EL (cell line): ENCODE measurements at places on chromosomes 1 and 21.

GRCh38 chr1:45848714-45849113 is 45.3 kb downstream of the MAST2 start:
- DNase-seq = no peak

- peak; percentile 87 for DNase-seq
Observed at GRCh38 chr1:12549460-12550349, 68.3 kb downstream of the DHRS3 start.

GRCh38 chr1:202304375-202304774 is 37.4 kb downstream of the UBE2T start:
- DNase-seq = no peak

GRCh38 chr21:44054710-44055109 is 42.6 kb downstream of the TRAPPC10 start:
- peak; percentile 13 for DNase-seq

- DNase-seq = no peak
Observed at GRCh38 chr1:151368393-151369301, 3.9 kb downstream of the SELENBP1 start.

GRCh38 chr1:11434501-11434900 is 44.5 kb upstream of the DISP3 start:
- no peak for DNase-seq

DNA sequence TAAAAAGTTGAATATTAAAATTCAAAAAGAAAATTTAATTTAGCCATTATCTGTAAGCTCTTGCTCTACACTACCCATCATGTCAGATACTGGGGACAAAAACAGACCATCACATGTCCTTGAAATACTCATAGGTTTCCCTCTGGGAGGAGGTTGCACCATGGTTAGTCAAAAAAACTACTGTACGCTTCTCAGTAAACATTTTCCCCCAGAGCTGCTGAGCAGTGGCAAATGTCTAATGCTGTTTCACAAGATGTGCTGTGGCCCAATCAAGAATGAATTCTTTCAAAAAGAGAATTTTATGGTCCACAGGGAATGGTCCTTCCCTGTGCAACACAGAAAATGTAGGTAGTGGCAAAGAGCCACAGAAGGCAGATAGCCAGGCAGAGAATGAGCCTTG is 6.1 kb downstream of the SLC25A24 start:
- no peak for DNase-seq

DNA sequence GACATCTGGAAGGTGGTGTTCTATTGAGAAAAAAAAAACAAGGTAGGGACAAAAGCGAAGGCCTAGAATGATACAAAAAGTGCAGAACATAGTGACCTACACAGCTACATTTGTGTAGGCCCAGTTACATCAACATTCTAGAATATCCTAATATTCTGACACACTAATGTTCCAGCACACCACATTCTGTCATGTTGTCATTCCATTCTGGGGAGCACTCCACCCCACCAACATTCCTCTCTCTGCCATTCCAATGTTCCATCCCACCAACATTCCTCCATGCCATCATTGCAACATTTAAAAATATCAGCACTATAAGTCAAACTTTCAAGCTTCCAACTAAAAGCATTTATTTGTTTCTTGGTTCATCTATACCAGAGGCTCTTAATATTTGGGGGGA is 28.5 kb downstream of the COA7 start:
- DNase-seq = peak; percentile 77

- DNase-seq = no peak
Observed at GRCh38 chr1:155933591-155934096, 569 bp downstream of the KHDC4 start.

DNA sequence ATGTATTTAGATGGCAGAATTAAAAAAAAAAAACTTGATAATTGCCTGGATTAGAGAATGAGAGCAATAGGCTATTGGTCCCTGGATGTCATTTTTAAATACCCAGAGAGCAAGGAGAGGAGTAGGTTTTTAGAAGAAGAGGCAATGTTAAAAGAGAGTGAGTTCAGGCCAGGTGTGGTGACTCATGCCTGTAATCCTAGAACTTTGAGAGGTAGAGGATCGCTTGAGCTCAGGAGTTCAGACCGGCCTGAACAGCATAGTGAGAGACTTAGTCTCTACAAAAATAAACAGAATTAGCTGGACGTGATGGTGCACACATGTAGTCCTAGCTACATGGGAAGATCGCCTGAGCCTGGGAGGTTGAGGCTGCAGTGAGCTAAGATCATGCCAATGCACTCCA is 15.9 kb upstream of the MUTYH start:
- DNase-seq = no peak

GRCh38 chr1:64215576-64215975 is 12.2 kb downstream of the UBE2U start:
- DNase-seq = no peak

GRCh38 chr1:93784538-93784937 is 94.5 kb downstream of the DNTTIP2 start:
- no peak for DNase-seq

GRCh38 chr1:102776071-102776470 is 332.3 kb downstream of the COL11A1 start:
- no peak for DNase-seq

GRCh38 chr1:77120950-77121349 is 98.3 kb downstream of the PIGK start:
- no peak for DNase-seq

GRCh38 chr1:48061162-48062136 is 64.3 kb upstream of the TRABD2B start:
- DNase-seq = peak; percentile 31

GRCh38 chr1:19688041-19688842 is 23.6 kb downstream of the HTR6 start:
- no peak for DNase-seq

DNA sequence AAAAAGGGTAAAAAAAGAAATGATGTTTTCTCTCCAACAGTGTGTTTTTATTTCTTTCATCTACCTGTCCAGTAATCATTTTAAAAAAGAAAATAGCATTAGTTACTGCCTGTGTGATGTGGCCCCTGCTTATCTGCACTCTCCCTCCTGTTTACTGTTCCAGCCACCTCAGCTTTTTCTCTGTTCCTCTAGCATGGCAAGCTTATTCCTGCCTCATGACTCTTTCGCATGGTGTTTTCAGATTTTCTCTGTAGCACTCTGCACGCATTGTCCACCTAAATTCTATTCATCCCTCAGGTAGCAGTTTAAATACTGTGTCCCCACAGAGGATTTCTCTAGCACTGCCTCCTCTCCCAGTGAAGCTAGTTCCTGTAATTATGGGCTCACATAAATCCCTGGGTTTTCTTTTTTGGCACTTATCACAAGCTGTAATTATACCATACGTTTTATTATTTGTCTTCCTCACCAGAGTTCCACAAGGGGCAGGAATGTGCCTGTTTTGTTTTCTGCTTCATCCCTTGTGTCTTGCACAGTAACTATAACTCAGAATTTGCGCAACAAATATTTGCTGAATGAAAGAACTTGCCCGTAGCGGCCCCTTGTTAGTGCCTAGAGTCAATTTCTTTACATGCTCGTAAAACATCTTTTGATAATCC is 51.4 kb upstream of the LRIG2 start:
- peak; percentile 13 for DNase-seq

- DNase-seq = no peak
Observed at GRCh38 chr1:178581351-178582303, 68.7 kb downstream of the TEX35 start.

- no peak for DNase-seq
Observed at GRCh38 chr1:170146720-170147263, 1.0 kb downstream of the NTMT2 start.

- no peak for DNase-seq
Observed at GRCh38 chr1:44832056-44832705, 10.9 kb downstream of the PTCH2 start.

GRCh38 chr1:36781098-36781497 is 253.2 kb downstream of the GRIK3 start:
- DNase-seq = no peak

GRCh38 chr1:24636661-24637357 is 6.3 kb upstream of the SRRM1 start:
- no peak for DNase-seq

DNA sequence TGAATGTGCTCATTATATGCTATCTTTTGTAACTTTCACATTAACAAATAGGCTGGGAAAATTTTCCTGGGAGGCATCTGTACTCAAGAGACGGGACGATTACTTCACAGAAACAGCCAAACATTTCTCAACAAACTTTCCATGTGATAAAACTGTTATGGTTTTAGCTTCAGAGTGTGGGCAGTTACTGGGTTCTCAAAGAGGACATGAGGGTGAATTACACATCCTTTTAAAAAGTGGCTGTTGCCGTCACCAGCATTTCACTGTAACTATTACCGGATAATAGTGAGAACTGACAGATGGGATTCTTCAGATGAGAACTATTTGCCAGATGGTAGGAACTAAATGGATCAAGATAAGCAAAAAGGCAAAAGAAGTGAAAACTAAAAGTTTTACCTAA is 109.1 kb downstream of the APP start:
- DNase-seq = no peak

DNA sequence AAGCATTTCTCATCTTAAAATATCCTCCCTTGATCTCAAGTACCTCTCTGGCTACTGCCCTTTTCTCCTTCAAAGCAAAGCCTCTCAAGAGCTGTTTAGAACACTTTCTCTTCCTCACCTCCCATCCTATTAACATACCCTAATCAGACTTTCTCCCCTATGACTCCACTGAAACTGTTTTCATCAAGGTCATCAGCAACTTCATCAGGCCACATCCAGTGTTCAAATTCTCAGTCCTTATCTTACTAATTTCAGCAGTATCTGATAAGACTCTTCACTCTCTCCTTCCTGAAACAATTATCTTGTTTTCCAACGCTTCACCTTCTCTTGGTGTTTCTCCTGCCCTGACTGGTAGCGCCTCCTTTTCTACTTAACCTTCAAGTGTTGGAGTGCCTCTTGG is 1.5 kb upstream of the RAP1A start:
- DNase-seq = no peak

DNA sequence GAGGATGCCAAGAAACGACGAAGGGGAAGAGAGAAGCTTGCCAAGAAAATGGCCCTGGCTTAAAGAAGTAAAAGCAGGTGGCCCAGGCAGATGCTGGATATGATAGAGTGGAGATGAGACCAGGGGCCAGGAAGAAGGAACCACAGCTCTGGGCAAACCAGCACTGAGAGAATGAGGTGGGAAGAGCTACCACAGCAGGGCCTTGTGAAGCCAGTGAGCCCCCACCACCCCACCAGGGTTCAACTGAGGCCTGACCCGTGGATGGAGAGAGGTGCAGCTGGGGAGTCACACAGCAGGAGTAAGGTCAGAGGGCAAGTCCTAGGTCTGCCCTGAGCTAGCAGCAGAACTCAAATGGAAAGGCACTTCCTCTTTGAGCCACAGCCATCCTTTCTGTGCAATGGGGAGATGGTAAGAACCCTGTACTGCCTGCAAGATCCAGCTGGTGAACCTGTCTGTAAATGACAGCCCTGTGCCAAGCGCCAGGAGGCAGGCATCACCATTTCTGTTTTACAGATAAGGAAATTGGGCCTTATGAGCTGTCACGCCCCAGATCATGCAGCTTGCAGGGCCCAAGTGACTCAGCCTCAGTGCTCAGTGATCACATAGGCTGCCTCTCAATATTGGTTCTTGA is 8.5 kb downstream of the SH3BGRL3 start:
- DNase-seq = no peak

GRCh38 chr1:234980645-234981396 is 147.8 kb downstream of the TOMM20 start:
- peak; percentile 94 for DNase-seq

GRCh38 chr1:190949939-190950338 is 472.3 kb upstream of the BRINP3 start:
- no peak for DNase-seq

DNA sequence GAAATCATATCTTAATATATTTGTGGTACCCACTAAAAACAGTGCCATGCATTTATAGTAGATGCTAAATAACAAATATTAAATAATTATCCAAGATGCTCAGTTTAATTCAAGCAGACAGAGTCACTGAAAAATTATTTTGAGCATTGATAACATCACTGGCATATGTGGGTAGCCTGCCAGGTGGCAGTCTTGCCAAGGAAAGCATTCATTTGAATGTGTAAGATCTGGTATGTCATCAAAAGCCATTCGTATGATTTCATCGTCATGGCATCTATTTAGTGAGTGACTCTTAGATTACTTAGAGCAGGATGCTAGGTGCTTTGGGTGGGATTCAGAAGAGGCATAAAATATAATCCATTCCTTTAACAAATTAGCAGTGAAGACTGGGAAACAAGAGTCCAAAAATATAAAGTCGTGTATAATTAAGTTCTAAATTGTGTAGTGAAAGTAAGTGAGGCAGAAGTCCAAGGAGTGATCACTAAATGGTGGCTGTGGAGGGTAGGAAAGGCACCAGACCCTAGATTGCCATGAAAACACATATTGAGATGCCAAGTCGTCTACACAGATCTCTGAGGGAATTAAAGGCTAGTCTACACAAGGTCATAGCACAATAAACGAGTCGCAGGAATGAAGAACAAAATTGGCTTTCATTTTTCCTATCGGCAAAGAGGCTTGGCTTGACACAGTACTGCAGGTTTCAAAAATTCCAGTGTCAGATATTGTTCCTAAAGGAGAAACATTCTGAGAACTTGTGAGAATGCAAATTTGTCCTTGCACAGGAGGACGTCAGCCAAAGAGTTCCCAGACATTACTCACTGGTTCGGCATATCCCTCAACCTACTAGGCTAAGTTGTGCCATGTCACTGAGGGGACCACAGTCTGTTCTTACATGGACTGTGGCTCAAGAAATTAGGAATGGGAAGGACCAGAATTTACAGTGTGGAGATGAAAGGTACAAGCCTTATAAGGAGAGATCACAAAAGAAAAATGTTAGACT is 130.8 kb downstream of the LYPLAL1 start:
- DNase-seq = peak; percentile 94

DNA sequence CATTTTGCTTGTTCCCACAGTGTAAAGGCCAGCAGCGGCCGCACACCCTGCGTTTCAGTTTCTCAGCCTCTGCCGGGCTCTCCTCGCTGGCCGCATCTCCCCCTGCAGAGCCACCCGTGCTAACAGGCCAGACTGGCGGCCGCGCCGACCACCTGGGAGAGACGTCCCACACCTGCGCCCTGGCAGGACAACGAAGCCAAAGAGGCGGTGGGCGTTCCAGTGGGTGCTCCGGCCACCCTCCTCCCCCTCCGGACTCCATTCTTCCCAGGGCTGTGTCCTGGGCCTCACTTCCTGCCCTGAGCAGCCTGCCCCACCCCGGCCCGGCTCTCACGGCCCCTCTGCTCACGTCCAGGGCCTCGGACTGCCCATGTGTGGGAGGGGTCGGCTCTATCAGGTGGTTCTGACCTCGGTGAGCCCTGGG is 31.9 kb upstream of the SLC19A1 start:
- no peak for DNase-seq

DNA sequence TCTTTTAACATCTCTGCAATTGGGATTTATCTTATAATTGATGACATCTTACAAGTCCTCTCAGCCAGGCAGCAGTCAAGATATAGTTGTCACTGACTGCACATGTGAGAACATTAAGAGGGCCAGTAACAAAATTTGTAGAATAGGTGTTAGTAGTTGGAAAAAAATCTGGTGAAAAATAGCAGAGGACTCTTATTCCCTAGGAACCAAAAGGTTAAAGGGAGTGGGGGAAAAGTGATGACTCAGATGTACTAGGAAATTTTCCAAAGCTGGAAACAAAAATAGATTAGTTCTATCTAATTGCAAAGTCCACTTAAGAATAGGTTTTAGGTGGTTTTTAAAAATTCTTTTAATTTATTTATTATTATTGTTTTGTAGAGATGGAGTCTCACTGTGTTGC is 3.6 kb downstream of the NUP210L start:
- no peak for DNase-seq

- DNase-seq = no peak
Observed at GRCh38 chr1:191895462-191896058, 262.7 kb upstream of the RGS18 start.

- DNase-seq = no peak
Observed at GRCh38 chr1:196774603-196775002, at the start of gene CFHR3. CFHR3 (plus strand) TSS chr1:196774840; CDS start chr1:196774887, 47 bp downstream.

- DNase-seq = no peak
Observed at GRCh38 chr1:29824511-29825273, 588.4 kb downstream of the PTPRU start.
